Activated T-helper 2 cell treated with anti-CD3 and anti-CD28 coated beads, Interferon-gamma antibody, Interleukin-2, Interleukin-4, amounts not matched to agents 10 μg/mL and 5 μg/mL and 100 μg/mL, durations not matched to agents 14 hours and 24 hours and 36 hours (primary cell): ENCODE measurements at places on chromosomes 16 and 17. TPM values are rescaled to one million over a fixed set of nuclear protein-coding genes. Genes with fewer than 3 reads are reported as not detected.

DNA sequence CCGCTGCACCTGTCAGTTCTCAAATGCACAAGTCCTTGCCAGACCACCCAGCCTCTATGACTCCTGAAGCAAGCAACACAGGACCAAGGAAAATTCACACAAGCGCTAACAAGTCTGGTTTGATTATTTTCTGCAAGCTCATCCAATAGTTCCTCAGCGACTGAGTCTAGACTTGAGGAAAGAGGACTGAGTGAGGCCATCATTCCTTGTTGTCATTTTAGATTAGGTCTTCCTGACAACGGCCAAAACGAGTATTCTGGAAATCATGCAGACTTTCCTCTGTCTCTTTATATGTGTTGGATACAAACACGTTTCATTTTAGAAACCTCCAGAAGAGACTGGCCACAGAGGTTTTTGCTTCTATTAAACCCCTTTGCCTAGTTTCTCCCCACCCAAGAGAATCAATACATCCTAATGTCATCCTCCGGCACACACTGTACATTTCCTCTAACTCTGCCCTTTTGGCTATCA is 561 bp downstream of the CCDC47 start:
- DNase-seq = no peak

- no peak for DNase-seq
Measured at GRCh38 chr16:85112364-85112763, at the start of gene CIBAR2. TSS of gene CIBAR2 (minus strand) at chr16:85112472. CDS start at chr16:85112352, 120 bp downstream.

- DNase-seq = no peak
Measured at GRCh38 chr17:7191571-7192270, 12.6 kb upstream of the ASGR1 start.

DNA sequence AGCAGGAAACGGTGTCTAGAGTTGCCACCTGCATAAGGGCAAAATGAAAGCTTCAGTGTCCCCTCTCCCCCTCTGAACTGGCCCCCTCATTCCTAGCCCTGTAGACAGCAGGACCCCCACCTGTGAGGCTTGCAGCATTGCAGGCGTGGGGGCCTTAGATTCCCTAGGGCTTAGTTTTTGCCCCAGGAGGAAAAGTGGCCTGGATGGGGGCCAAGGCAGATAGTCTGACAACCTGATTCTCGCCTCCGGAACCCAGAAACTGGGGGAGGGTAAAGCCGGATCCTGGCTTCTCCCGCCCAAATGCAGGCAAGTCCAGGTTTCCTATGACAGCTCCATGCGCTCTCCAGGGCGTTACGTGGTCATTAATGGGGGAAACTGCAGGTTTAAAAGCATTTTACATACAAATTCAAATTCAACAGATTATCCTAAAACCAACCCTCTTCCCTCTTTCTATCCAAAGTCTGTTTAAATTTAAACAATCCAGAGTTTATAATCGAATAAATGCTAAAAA is 678 bp upstream of the HOXB6 start:
- no peak for DNase-seq

- DNase-seq = no peak
Measured at GRCh38 chr16:50296807-50297206, 30.5 kb downstream of the ADCY7 start.

- no peak for DNase-seq
Measured at GRCh38 chr17:39051001-39051585, 83.9 kb upstream of the FBXO47 start.

GRCh38 chr17:17356149-17356930 is 53.2 kb downstream of the NT5M start:
- DNase-seq = peak; percentile 52

DNA sequence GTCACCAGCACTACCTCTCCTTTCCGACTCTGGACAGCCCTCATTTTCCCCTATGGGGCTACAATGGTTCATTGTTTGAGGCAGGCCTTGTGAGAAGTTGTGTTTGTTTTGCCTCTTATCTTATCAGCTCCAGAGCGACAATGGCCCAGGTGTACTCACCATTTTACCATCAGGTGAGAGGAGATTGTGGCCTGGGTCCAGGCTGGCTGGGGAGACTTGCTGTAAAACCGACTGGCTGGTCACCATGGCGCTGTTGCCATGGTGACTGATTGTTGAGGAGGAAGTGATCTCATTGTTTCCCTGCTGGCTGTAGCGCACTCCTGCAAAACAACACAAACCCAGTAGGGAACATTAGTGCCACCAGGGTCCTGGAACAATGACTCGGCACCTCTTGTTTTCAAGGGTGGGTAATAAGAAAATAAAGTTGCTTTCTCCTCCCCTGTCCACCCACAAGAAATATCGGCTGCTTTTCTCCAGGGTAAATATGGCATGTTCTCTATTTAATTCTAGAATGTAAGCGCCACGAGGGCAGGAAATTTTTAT is 34.4 kb downstream of the HNF1B start:
- DNase-seq = no peak

DNA sequence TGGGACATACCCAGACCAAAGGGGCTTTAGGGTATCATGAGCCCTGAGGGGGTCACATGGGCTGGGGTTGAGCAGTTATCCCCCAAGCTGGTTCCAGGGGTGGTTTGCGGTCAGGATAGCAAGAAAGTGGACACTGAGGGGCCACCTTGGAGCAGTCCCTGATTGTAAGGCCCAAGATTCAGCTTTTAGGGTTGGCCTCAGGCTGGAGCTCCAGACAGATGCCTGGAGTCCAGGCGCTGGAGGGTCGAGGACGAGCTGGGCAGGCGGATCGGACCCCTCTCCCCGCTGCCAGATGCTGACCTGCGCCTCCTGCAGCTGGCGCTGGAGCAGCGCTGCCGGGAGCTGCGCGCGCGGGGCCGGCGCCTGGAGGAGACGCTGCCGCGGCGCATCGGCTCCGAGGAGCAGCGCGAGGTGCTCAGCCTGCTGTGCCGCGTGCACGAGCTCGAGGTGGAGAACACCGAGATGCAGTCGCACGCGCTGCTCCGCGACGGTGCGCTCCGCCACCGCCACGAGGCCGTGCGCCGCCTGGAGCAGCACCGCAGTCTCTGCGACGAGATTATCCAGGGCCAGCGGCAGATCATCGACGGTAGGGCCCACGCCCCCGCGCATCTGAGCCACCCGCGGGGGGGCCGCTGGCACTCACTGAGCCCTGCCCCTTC is 10.0 kb downstream of the BTBD17 start:
- no peak for DNase-seq

Gene CDRT15L2
- not detected in 2 replicates for total RNA-seq

Gene ACSM2A
- 3.8 and 4.6 TPM in 2 replicates for total RNA-seq

Gene PMP22
- total RNA-seq = 1.2 and 1.6 TPM in 2 replicates
